Stimulated activated CD4-positive, alpha-beta T cell treated with anti-CD3 and anti-CD28 coated beads, Interleukin-2, amount 100 ng/mL, for 4 hours (primary cell): ENCODE measurements at places on chromosomes 7 and 10.

- DNase-seq, result no peak
Measured at GRCh38 chr7:68238204-68238805, 1241.7 kb downstream of the TYW1 start.

DNA sequence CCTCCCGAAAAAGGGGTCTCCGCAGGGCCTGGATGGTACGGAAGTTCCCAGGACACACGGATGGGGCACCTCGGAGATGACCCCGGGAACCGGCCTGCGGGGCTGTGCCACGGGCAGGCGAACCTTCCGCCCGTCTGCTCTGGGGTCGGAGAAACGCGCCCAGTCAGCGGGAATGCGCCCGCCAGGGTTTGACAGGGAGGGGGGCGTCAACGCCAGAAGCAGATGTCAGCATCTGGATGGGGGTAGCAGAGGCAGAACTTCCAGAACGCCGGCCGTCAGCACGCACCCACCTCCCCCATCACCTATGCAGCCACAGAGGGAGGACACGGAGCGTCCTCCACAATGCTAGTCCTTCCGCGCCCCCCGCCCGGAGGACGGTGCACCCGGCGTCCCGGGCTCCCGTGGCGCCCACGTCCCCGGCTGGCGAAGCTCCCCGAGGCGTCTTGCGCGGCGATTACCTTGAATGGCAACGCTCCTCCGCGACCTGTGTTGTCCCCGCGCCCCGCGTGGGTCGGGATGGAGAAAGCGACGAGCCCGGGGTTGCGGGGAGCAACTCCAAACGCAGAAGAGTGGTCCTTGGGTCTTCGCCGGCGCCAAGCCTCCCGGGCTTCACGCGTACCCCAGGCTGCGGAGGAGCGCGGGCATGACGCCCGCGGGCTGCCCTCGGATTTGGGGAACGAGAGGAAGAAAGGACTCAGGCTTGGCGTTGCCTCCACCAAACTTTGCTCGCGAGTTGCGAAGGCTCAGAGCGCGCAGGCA, 561 bp downstream of the FGFR2 start:
- DNase-seq, result no peak

DNA sequence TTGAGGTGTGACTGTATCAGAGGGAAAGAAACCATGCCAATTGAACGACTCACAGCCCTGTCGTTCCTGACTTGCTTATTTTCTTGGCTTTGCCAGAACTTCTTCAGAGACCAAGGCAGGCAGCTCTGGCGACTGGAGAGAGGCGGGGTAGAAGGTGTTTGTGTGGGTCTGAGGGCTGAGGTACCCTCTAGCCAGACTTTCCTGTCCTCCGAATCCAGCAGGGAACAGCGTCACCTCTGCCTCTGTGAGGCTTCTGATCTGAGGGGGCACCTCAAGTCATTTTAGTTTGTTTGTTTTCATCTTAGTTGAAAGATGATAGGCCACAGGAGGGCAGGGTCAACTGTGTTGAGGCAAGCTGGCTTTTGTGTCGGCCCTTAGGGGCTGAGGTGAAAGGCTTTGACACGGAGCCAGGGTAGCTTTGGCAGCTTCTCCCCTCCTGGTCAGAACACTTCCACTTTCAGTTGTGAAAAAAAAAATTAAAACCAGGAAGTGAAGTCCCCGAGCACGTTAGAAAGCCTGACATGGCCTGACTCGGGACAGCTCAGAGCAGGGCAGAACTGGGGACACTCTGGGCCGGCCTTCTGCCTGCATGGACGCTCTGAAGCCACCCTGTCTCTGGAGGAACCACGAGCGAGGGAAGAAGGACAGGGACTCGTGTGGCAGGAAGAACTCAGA, 1.9 kb downstream of the ACSL5 start:
- DNase-seq, result no peak

- DNase-seq, result no peak
Measured at GRCh38 chr10:73093922-73094850, 2.5 kb downstream of the P4HA1 start.

GRCh38 chr7:20364571-20365196, 34.0 kb downstream of the ITGB8 start:
- DNase-seq, result no peak

GRCh38 chr7:141754939-141755338, 9.0 kb upstream of the TAS2R3 start:
- no peak for DNase-seq

DNA sequence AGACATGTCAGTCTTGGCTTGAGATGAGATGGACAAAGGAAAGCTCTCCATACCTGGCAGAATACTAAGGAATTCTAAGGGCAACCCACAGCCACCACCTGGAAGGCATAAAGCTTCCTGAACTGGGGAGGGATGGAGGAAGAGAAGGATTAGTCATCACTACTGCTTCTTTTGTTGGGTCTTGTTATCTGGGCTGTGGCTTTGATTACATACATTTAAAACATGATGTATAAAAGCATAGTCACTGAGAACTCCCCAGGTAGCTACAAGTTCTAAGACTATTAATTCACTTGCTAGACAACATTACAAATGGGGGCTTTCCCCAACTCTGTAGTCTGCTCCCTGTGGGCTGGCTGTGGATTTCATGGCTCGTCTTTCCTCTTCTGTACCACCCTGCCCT, 58.2 kb downstream of the RBM33 start:
- no peak for DNase-seq
